ENCODE measurements at places on chromosomes 3 and 15.
A peak's percentile ranks its signal among the peaks of the same experiment; 100 is the strongest.

- DNase-seq = no peak
Observed at GRCh38 chr3:42210726-42211125, 55.3 kb downstream of the CCK start.

- no peak for DNase-seq
Observed at GRCh38 chr15:92167451-92167850, 226.2 kb upstream of the ST8SIA2 start.

DNA sequence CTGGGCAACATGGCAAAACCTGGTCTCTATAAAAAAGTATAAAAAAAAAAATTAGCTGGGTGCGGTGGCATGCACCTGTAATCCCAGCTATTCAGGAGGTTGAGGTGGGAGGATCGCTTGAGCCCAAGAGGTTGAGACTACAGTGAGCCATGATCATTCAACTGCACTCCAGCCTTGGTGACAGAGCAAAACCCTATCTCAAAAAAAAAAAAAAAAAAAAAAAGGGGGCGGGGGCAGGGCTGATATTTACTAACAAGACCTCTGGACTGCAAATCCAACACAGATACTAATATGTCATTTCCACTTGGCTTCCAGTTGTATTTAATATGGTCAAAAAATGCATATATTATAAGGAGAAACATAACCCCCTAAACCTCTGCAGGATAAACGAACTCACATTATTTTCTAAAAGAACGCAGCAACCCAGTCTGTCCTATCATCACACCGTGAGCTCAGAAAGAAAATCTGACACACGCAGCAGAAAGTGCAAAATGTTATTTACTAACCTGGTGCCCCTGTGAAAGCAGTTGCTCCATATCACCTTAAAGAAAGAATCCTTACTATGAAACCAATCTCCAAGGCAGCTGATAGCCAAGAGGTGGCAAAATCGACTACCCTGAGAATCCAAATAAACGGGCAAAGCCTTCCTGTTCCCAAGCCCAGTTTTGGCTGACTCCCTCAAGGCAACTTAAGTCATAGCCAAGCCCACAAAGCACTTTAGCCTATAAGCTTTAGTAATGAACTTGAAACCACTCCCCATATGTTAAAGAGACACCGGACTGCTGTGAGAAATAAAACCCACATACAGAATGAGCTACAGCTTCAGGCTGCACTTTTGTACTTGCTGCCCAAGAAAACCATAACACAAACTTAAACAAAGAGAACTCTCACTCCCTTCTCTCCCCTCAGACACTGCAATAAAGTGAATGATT, 39.3 kb downstream of the PLD1 start:
- DNase-seq = peak; percentile 80

DNA sequence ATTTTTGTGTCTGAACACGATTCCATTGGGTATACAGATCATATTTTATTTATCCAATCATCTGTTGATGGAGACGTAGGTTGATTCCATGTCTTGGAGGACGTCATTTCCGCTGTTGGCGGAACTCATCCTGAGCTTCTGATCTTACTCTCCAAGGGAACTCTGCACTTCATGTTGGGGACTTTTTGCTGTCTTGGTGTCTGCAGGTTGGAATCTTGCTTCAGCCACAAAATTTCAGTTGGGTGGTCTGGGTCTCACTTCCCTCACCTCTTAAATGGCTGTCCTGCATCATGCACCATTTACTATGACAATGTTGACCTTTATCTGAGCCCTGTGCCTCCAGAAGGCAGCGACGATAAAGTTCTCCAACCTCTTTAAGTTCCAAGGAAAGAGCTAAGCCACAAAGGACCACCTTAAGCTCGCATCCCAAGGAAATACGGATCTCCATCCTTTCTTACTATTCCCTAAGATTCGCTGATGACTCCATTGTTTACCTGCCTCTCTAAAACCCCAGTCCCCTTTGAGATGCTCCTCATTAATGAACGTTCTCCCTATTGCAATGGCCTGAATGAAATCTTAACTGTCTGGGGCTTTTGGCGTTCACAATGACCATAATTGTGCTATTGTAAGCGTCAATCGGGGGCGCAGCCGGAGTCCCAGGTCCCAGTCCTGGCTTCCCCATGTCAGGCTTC, 23.1 kb upstream of the RNU6-1 start:
- no peak for DNase-seq

DNA sequence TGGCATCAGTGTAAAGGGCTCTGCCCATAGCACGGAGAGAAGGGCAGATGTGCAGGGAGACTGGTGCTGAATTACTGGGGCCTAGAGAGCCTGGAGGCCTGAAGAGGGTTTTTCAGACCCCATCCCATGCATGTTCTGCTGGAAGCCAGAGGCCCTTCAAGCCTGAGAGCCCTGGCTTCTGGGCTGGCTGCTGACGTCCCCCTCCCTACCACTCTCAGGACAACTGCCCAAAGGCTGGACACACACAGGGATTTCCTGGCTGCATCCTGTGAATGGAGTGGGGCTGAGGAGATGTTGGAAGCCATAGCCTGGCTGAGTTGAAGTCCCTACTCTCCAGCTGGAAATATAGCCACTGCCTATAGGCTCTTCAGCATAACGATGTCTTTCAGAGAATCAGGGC, 16.9 kb upstream of the DOCK3 start:
- DNase-seq = no peak

DNA sequence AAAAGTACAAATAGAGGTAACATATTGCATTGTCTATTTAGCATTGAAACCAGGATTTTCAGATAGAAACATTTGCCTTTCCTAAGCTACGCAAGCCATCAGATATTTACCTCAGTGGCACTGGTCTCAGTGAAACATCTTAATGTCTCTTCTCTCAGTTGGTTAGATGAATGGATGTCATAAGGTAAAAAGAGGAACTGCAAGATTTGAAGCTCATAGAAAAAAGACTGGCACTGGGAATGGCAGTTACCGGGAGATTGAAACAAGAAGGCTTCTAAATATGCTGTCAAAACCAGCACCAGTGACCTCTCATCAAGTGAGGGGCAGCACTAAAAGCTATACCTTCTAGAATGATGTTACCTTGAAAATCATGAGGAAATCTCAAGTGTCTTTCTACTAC, 486.4 kb downstream of the FHIT start:
- DNase-seq = no peak

DNA sequence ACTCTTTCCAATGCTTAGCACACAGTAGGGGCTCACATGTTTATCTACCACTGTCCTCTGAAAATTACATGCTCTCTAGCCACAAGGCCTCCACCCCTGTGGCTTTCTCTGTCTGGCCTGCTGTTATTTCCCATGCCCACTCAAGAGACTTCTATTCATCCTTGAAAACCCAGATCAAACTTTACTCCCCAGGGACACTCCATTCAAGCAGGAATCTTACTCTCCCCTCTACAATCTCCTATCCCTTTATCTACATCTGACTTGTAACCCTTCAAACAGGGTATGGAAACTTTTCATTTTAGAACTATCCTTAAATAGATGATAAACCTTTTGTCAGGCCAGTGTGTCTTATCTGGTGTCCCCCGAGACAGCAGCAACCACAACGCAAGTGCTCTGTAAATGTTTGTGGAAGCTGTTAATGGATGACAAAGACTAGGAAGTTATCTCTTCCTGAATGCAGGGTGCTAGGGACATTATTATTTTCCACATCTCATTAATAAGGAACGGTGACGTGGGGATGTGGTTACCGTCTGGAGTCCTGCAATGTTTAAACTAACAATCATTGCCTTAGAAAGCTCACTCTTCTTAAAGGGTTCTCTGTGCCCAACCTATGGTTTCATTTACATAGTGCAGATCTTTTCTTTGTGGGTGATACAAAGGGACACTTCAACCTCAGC, 322.3 kb downstream of the ARRDC4 start:
- DNase-seq = no peak

DNA sequence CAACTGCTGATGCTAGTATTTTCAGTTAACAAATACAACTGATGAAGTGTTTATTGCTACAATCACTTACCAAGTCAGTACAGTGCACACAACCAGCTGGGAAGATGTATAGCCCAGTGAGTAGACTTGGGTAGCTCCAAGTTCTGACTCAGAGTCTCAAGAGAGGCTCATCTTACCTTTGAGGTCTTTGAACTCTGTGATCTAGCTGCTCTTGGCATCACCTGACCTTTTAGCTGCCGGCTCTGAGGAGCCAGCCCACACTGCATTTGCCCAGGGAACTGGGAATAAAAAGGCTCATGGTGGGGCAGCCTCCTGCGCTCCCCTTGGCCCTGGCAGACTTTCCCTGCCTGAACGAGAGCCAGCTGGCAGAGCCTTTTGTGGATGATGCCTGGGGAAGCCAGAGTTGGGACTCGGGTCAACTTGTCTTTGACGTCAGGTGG, 82.6 kb downstream of the CEMIP start:
- DNase-seq = peak; percentile 51

- no peak for DNase-seq
Observed at GRCh38 chr3:114953800-114954199, 193.3 kb downstream of the ZBTB20 start.

GRCh38 chr15:58873267-58873666, 60.2 kb downstream of the SLTM start:
- DNase-seq = peak; percentile 51

GRCh38 chr15:97087006-97087741, 756.7 kb downstream of the NR2F2 start:
- no peak for DNase-seq

GRCh38 chr15:99283717-99284116, 32.4 kb downstream of the LRRC28 start:
- no peak for DNase-seq

DNA sequence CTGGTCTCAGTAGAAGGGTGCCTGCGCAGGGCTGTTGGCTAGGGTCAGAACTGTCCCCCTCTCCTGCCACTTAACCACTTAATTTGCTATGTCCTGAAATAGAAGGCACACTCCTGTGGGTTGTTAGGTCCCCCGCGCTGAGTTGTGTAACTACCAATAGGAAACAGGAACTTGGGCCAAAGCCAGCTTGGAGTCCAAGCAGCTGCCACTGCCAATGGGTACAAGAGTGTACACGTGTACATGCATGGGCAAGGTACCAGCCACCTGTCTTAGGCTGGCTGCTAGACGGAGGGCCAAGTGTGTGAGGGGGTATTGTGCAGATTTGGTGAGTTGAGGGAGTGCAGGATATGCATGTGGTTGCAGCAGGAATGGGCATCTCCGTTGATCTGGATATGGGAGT, 29.7 kb upstream of the POLG start:
- DNase-seq = no peak

DNA sequence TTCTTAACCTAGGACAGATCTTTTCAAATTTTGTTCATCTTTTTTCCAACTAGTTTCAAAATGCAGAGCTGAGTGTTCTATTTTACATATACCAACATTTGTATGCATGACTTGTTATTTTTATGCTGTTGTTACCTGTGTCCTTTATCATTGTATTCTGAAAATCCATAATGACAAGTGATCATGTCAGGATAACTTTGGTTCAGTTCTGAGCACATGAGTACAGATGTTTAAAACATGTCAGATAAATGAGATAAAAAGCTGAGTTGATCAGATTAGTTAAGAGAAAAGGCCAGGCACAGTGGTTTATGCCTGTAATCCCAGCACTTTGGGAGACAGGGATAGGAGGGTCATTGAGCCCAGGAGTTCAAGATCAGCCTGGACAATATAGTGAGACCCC, 204.9 kb downstream of the SSR3 start:
- DNase-seq = no peak

GRCh38 chr3:72068621-72069020, 283.7 kb upstream of the PROK2 start:
- DNase-seq = peak; percentile 34

All from fibroblast of gingiva (primary cell).